ENCODE measurements at places on chromosomes 6 and 20.

GRCh38 chr6:170124836-170125235 is 166.0 kb downstream of the DLL1 start:
- no peak for DNase-seq

DNA sequence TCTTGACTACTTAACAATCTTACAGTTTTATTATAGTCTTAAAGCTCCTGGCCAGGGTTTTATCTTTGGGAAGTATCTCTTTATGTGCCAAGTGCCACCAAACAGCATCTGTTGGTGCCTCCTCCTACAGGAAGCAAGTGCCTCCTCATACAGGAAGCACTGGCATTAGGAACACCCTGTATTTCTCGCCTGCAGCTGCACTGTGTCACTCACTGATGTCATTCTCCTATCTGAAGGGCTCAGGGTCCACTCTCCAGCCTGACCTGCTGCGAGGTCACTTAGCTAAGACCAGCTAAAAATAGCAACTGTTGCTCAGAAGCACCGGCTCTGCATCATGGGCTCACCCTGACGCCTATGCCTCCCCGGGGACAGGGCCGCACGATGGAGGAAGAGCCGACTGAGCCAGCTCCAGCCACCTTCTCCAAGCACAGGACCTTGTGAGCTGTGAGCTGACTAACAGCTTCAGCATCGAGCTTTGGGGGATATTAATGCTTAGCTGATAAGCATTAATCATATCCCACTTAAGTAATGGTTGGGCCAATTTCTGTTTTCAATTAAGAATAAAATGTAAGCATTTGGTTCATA is 66.3 kb upstream of the CD93 start:
- DNase-seq = peak; percentile 77

DNA sequence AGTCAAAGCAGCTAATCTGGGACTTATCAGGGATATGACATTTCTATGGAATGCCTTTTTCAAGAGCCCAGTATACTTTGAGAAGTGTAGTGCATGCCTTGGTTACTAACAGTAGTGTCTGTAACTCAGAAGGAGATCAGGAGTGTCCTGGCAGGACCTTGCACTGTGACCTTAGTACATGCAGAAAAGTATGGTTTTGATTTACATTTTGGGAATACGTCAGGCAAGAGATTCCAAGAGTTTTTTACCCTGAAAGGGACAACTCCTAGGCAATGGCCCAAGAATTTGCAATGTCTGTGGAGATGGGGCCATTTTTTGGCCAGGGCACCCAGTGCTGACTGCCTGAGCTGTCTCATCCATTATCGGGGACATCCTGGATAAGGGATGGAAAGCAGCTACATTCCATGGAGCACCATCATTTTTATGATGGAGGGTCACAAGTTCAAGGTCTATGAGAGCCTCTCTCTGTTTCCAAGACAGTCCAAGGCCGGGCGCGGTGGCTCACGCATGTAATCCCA is 80.2 kb downstream of the FAM50B start:
- peak; percentile 63 for DNase-seq

DNA sequence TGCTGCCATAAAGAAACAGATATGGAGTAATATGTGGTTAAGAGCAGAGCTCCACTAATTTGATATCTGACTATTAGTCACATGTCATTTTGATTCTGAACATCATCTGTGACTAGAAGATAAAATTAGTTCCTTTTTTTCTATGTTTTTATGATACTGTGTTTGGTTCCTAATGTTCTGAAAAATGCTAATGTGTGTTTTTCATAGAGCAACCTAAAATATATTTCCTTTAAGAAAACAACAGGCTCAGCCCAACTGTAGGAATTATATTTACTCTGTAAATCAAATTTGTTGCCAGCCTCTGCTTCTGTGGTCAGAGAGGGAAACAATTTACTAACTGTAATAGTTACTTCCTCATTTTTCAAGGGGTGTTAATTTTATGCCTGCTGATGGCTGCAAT is 33.3 kb upstream of the TXLNB start:
- DNase-seq = no peak

GRCh38 chr6:15166121-15166520 is 79.7 kb upstream of the JARID2 start:
- DNase-seq = no peak

DNA sequence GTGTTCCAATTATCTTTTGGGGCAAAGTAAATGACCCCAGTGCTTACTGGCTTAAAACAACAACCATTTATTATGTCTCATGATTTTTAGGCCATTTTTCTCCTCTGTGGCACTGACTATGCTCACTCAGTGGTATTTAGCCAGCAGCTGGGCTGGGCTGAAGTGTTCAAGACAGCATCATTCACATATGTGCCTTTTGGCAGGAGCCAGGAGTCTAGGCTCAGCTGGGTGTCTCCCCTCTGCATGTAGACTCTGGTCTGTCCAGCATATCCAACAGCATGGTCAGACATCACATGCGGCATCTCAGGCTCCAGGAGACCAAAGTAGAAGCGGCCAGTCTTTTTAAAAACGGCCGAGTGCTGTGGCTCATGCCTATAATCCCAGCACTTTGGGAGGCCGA is 120.3 kb upstream of the TOP1 start:
- DNase-seq = no peak

- DNase-seq = no peak
Measured at GRCh38 chr6:139970591-139970991, 596.1 kb upstream of the CITED2 start.

DNA sequence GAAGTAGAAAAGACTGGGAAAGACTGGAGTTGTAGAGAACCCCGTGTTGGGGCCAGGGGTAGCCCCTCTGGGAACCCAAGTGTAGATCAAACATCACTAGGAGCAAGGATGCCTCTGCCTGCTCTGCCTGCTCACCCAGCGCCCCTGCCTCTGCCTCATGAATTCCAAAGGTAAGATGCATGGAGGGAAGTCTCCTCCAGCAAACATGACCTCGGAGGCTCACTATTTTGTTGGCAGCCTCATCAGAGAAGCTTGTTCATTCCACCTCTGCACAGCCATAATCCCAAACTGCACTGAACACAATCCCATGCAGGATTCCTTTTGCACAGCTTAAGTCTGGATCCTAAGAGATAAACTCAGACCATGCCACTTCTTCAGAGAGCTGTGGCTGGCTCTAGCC is 4.9 kb downstream of the FRS3 start:
- DNase-seq = no peak

DNA sequence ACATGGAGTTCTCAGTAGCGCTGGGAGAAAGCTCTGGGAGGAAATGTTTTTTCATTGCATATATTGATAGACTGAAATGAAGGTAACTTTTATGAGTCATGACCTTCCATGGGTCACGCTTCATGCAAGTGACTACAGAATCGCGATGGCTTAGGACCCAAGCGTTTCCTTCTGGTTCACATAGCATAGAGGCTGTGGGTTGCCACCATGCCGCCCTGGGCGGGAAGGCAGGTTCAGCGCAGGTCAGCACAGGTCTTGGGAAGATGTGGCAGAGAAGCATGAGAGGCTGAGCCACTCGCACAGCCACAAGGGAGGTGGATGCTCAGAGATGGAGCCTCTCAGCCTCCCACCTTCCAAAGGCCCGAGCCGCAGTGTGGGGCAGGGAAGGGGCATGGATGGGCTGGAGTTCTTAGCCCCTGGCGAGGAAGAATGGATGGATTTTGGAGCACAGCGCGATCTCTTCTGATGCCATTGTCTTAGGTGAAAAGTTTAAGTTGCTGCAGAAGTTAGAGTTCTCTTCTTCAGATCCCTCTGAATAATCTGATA is 219.5 kb downstream of the SMOC2 start:
- DNase-seq = no peak

- no peak for DNase-seq
Measured at GRCh38 chr6:40074306-40075055, 140.2 kb upstream of the MOCS1 start.

DNA sequence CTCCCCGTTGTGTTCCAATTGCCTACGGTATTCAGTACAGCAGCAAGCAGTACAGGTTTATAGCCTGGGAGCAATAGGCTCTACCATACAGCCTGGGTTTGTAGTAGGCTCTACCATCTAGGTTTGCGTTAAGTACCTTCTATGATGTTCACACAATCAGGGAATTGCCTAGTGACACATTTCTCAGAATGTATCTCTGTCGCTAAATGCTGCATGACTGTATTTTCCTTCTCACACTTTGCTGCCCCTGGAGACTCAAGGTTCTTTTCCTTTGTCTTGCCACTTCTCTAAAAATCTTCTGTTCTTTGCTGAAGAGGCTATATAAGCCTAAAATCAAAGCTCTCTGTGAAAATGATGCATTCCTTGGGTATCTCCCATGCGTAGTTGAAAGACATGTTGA is 241.9 kb downstream of the CD83 start:
- no peak for DNase-seq

DNA sequence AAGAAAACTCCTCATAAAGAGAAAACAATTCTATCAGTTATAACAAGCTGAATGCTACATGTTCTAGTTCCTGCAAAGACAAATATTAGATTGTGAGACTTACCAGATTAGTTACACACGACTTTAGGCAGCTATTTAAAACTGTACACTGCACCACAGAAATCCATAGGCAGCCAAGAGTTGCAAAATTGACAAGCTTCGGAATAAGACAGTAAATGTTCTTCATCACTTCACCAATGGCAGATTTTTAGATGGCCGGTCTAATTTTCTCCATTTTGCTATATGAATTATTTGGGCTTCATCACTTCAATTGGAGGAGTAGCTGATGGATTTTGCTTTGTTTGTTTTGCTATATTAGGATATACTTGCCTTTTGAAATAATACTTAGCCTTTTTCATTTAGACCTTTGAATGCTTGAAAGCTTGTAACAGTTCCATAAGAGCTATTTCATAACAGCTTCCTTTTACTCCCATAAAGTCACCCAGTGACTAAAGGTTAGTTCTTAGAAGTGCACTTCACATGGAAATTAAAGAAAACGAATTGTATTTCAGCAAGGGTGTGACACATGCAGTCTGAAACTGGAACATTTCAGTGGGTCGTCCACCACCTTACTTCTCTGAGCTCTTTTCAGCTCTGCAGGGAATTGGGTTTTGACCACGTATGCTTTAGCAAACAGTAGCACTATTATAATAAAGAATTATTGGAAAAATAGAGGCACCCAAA is at the start of gene ROS1:
TSS of gene ROS1 (minus strand) at position 512 of the 723 bp plus-strand sequence. CDS start at position 226, 286 bp downstream.
- DNase-seq = no peak

DNA sequence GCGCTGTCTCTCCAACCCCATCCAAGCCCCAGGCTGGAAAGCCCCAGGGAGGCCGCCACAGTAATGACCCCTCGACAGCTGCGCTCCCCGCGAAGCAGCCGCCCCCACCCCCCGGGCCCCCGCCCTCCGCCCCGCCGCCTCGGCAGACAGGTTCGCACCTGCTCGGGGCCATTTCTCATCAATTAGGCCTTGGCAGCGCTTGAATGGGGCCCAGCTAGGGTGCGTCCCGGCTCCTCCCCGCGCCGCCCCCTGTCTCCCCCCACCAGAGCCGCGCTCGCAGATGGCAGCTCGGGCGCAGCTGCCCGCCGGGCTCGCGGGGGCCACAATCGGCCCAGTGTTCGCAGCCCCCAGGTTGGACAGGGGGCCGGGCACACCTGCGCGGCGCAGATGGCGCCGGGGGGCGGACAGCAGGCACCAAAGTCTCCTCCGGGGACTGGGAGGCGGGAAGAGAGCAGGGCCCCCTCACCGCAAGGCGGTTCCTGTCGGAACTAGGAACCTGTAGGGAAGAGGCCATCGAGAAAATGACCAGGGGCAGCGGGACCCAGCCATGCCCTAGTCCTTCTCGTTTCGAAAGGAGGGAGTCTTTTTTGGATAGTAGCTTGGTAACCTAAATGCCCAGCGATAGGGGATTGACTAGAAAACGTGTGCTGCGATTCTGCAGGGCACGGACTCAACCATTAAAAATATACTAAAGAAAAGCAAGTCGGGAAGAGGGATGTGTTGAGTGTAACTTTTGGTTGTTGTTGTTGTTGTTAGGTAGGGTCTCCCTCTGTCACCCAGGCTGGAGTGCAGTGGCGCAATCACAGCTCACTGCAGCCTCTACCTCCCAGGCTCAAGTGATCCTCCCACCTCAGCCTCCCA is 83.2 kb upstream of the EYA2 start:
- DNase-seq = no peak

DNA sequence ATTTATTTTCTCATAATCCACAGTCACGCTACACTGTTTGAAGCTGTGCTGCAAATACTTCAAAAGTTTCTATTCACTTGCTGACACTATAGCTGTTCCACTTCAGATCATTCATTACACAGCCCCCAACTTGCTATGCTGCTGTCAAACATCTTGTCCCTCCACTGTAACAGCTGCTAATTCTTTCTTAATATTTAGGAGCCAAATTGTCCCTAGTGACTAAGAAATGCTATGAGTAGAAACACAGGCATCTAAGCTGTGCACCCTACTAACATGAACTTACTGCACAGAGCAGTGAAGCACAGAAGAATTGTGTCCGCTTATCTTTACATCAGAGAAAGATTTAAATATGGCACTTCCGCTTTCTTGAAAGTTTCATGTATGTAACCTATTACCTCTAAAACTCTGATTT is 91.3 kb downstream of the PDE10A start:
- DNase-seq = no peak

DNA sequence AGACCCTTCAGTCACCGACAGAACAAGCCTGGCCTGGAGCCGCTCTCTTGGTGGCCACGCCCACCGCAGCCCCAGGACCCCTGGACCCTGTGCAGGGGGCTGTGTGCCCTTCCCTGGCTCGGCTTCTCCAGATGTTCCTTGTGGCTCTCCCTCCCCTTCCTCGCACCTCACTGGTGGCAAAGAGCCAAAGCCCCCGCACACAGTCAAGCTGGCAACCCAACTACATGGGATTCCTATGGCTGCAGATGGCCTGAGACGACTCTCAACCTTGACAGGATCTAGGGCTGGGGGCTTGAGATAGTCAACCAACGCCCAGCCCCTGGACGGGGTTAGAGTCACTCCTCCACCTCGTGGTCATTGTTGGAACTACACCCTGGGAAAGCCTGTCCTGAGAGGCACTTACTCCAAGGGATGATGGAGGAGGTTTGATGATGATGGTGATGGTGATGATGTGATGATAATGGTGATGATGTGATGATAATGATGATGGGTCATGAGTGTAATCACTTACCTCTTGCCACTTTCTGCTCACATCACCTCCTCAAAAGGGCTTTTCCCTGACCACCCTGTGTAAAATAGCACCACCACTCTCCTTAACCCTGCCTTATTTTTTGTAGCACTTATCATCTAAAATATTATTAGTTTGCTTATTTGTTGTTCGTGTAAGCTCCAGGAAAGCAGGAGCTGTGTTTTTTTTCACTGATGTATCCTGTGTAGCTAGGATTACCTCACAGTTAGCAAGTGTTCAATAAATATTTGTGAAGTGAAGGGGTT is 278.4 kb downstream of the LRFN2 start:
- peak; percentile 23 for DNase-seq
